ENCODE measurements at places on chromosomes 3 and 15. TPM values are rescaled to one million over a fixed set of nuclear protein-coding genes. Genes with fewer than 3 reads are reported as not detected.
A peak's percentile ranks its signal among the peaks of the same experiment; 100 is the strongest.

GRCh38 chr3:41024031-41024836 is 175.1 kb upstream of the CTNNB1 start:
- DNase-seq: no peak

GRCh38 chr3:42376344-42376798 is 34.0 kb downstream of the LYZL4 start:
- no peak for DNase-seq

- DNase-seq: no peak
Measured at GRCh38 chr15:77251662-77252061, 168.2 kb downstream of the PEAK1 start.

DNA sequence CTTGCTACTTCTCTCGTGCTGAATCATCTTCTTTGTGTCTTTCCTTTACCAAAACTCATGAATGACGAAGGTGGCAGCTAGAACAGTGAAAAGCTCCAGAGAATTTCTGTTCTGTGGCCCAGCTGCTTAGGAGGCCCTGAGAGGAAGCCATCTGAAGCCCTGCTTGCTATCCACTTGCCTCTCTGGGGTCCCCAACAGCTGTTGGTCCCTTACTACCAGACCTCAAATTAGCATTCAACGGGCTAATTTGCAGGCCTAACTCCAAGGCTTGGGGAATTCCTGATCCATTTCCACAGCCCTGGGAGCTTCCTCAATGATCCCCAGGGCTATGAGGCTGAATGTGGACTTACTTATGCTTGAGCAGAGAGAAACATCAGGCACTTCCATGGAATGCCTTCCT is 37.5 kb upstream of the FSTL1 start:
- DNase-seq: no peak

- no peak for DNase-seq
Measured at GRCh38 chr3:26655231-26655630, 32.7 kb downstream of the LRRC3B start.

DNA sequence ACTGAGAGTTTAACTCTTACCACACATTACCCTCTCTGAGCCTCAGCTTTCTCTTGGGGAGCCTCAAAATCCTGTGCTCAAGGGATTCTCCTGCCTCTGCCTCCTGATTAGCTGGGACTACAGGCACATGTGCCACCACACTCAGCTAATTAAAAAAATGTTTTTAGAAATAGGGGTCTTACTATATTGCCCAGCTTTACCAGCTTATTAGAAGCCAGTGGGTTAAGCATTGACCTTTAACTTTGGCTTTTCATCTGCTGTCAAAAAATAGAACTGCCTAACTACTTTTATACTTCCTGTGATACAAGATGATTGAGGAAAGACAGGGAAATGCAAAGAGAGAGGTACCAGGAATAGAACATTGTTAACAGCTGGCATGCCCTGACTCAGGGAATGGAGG is 27.3 kb downstream of the MYO1E start:
- no peak for DNase-seq

DNA sequence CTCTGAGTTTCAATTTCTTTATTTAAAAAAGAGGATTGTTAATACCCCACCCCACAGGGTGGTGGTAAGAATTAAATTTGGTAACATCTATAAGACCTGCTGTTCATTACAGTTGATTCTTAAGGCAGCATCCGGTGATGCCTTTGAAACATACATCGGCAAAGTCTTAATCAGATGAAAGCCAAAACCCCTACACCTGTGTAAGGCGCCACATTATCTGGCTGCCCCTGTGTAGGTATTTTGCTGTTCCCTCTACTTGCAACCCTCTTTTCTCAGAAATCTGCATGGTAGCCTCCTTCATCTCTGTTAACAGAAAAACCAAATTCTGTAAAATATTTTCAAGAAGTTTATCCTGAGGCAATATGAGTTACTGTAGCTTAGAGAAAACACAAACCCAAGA is 90.0 kb downstream of the ST6GAL1 start:
- no peak for DNase-seq

GRCh38 chr3:139676108-139676507 is 1.7 kb downstream of the NMNAT3 start:
- no peak for DNase-seq

DNA sequence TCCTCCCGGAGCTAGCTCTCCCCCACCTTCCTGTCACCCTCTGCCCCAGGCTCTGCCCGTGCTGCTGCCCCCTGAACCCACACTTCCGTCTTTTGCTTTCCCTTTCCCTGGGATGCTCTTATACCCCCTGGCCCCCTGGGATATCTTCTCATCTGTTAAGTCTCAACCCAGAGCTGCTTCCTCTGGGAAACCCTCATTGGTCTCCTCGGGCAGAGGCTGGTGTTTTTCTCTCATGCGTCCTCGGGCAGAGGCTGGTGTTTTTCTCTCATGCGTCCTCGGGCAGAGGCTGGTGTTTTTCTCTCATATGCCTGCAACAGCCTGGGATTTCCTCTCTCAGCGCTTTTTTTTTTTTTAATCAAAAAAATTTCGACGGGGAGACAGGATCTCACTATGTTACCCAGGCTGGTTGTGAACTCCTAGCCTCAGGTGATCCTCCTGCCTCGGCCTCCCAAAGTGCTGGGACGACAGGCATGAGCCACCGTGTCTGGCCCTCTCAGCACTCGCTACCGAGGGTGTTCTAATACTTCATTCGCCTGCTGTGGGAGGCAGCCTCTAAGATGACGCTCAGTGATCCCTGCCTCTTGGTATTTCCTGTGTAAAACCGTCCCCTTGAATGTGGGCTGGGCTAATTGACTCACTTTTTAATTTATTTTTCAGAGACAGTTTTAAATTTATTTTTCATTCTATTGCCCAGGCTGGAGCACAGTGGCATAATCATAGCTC is 62.7 kb upstream of the TFRC start:
- no peak for DNase-seq

DNA sequence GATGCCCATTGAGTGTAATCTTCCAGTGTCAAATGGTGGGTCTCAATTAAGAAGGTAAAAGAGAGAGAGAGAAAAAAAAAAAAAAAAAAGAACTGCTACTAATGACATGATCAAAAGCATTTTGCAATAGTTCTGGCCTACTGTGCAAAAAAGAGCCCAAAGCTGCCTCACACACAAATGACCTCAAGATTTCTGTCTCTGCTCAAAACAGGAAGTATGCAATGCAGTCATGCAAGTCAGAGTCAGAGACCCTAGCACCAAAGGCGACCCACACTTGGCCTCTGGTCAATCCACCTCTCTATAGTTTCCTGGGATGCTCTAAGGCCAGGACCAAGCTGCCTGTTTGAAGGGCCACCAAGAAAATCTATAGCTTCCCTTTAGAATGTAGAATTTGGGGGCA is 323.5 kb downstream of the VPS13C start:
- no peak for DNase-seq

GRCh38 chr3:72323773-72324172 is 524.5 kb downstream of the SHQ1 start:
- DNase-seq: peak; percentile 39

DNA sequence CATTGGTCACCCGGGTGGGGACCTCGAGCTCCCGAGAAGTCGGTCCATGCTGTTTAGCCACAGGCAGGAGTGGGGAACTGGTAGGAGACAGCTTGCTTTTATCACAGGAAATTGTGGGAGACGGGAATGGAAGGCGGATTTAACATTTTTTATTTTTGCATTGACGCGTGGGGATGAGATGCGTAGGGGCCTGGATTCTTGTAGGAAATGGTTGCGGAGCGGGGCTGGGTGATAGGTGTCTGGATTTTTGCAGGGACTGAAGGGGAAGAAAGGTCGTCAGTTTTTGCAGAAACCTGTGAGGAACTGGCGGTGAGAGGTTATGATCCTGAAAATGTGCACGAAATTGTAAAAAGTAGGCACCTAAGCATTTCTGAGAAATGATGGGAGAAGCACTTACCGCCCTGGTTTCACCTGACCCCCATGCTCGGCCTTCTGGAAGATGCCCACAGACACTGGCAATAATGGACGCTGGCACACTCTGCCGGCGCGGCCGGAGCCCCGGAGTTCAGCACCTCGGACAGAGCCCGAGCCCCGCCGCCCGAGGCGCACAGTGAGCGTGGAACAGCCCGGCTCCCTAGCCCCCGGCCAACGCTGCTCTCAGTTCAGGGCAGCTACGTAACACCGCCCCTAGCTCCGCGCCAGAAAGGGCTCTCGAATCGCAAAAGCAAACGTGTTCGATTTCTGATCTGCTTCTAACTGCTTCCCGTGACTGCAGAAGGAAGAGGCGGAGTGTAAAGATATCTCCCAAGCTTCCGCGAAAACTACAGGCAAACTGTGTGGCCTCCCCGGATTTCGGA is 928 bp downstream of the ANKRD34C start:
- no peak for DNase-seq

DNA sequence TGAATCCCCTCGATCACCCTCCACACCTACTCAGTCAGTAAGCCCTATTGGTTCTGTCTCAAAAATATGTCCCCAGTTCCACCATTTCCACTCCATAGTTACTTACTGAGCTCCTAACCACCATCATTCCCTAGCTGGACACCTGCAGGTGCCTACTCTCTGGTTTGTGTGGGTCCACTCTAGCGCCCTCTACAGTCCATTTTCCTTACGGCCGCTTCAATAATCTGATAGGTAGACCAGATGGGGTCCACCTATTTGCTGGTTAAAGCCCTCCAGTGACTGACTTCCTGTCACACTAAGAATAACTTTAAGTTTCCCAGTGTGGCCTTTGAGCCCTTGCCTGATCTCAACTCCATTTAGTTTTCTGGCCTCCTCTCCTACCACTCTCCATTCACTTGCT is 5.0 kb downstream of the GXYLT2 start:
- DNase-seq: no peak

GRCh38 chr3:155843569-155843968 is 10.7 kb downstream of the SLC33A1 start:
- DNase-seq: no peak

DNA sequence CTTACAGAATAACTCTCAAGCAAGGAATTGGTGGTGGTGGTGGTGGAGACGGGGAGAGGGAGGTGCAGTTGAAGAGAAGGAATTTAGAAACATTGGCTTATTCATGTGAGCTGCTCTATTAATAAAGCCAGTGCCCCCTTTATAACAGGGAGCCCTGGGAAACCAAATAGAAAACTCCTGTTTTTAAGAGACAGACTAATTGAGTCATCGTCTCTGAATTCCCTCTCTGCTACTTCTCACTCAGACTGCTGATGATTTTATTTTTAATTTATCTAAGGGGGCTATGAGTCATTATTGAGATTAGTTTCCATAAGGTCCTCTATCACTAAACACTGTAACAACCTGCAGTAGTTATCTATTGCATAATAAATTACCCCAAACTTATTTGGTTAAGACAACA is 145.9 kb upstream of the GALNT15 start:
- DNase-seq: no peak

- DNase-seq: no peak
Measured at GRCh38 chr3:31624083-31624709, 91.5 kb downstream of the STT3B start.

Gene NDUFB5
- 97.5 TPM for total RNA-seq

Gene GLDN
- total RNA-seq: 7.3 TPM

Gene CCR8
- total RNA-seq: not detected

Gene ANKRD63
- not detected for total RNA-seq

Gene MINDY4B
- total RNA-seq: not detected

Gene HIGD2B
- total RNA-seq: not detected

Gene HHLA2
- total RNA-seq: not detected

Gene ACP3
- 6.9 TPM for total RNA-seq
